Large intestine (tissue), 12 donors: ENCODE measurements at places on chromosomes 7 and 10. TPM values are rescaled to one million over a fixed set of nuclear protein-coding genes. Genes with fewer than 3 reads are reported as not detected.

- DNase-seq = no peak
- no peak overlapping the region for H3K27ac ChIP-seq
- no peak overlapping the region for H3K4me3 ChIP-seq
- no peaks in the 10 kb centered on the region for H3K4me1 ChIP-seq
- H3K27me3 ChIP-seq = no peaks in the 10 kb centered on the region
Measured at GRCh38 chr7:155638366-155638765, 6.1 kb upstream of the RBM33 start.

GRCh38 chr10:66958466-66958865, 32.6 kb downstream of the LRRTM3 start:
- no peak overlapping the region for H3K27ac ChIP-seq
- no peaks in the 10 kb centered on the region for H3K36me3 ChIP-seq
- no peaks in the 10 kb centered on the region for H3K4me1 ChIP-seq
- no peak overlapping the region for H3K4me3 ChIP-seq
- no peak for DNase-seq
- H3K27me3 ChIP-seq = no peaks in the 10 kb centered on the region

- DNase-seq = no peak
- H3K27me3 ChIP-seq = no peaks in the 10 kb centered on the region
- peak overlapping the region; percentile 79 for H3K27ac ChIP-seq
- H3K4me3 ChIP-seq = no peak overlapping the region
- no peaks in the 10 kb centered on the region for H3K36me3 ChIP-seq
Measured at GRCh38 chr10:103812432-103812831, 42.9 kb downstream of the SH3PXD2A start.

GRCh38 chr7:45601816-45602540, 27.8 kb downstream of the ADCY1 start:
- H3K4me1 ChIP-seq = no peaks in the 10 kb centered on the region
- no peaks in the 10 kb centered on the region for H3K36me3 ChIP-seq
- DNase-seq = no peak
- H3K4me3 ChIP-seq = no peak overlapping the region
- no peaks in the 10 kb centered on the region for H3K27me3 ChIP-seq

GRCh38 chr7:157476201-157476600, 139.4 kb downstream of the DNAJB6 start:
- H3K27ac ChIP-seq = no peak overlapping the region
- no peak overlapping the region for H3K4me3 ChIP-seq

DNA sequence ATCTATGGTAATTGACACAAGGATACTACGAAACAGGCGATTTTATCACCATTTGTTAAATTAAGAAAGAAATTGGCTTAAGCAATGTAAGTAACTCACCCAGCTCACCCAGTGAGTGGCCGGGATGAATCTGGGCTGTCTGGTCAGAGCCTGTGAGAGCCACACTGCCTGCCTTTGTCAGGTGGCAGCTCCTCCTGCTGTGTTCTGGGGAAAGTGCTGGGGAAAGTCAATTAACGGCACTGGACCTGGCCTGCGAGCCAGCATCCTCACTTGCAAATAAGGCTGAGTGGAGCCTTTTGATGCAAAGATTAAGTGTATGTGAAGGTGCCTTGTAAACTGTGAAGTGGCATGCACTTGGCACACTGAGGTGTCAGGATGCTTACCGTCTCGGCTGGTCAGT, 13.4 kb upstream of the CXCL12 start:
- H3K4me3 ChIP-seq = no peak overlapping the region
- no peak overlapping the region for H3K27ac ChIP-seq
- H3K36me3 ChIP-seq = no peaks in the 10 kb centered on the region
- DNase-seq = no peak
- H3K4me1 ChIP-seq = peaks cover 7% of the 10 kb centered on the region
- peaks cover 2% of the 10 kb centered on the region for H3K27me3 ChIP-seq

The RAMP3 gene
- polyA plus RNA-seq = 5.1 TPM
